AG04449 (cell line): ENCODE measurements at places on chromosomes 7 and 10.

- no peak for DNase-seq
Measured at GRCh38 chr7:964401-965231, 10.1 kb upstream of the ADAP1 start.

- no peak for DNase-seq
Measured at GRCh38 chr10:99520040-99520846, 12.5 kb upstream of the NKX2-3 start.

DNA sequence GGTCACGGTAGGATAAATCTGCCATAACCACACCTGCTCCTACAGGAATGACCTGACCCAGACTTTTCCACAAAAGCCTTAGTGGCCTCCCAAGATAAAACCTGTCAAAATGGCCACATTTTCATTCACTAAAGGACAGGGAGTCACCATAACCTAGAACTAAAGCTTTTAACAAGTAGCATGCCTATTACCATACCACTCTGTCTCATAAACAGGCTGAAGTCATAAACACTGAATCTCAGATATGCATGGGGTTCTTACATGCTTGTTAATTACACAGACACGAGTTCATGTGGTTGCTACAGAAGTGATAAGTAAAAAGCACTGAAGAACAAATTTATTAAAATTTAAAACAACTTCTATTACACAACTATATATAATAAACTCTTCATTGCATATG, 56.0 kb downstream of the HIPK2 start:
- DNase-seq, result no peak

GRCh38 chr7:55533729-55534080, 38.6 kb downstream of the VOPP1 start:
- DNase-seq, result no peak

GRCh38 chr7:75716992-75717626, 21.6 kb downstream of the HIP1 start:
- peak; percentile 66 for DNase-seq

- peak; percentile 100 for DNase-seq
Measured at GRCh38 chr7:18866359-18867036, 250.9 kb downstream of the TWIST1 start.

- DNase-seq, result no peak
Measured at GRCh38 chr10:86918022-86918471, 39.4 kb downstream of the MMRN2 start.

- no peak for DNase-seq
Measured at GRCh38 chr7:100626530-100627237, 14.3 kb downstream of the MOSPD3 start.

DNA sequence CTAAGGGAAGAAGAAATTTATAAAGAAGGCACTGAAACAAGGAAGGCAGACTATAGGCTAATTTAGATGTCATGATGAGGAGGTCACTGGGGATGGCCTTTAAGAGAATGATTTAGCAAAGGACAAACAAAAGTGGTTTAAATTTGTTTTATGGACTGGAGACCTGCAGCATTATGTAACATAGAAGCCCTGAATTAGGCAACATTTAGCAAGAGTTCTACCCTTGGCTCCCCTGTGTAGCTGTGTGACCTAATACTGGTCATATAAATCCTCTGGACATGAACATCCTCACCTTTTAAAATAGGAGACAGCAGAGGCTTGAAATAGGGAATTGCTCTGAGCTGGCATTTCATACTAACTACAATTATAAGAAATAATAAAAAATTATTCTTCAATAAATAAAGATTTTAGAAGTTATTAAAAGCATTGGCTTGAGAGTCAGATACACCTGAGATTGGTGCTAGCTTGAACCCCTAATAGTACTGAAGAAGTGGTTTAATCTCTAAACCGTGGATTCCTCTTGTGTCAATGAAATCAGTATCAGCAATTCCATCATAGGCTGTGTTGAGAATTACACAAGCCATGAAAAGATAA, 48.9 kb downstream of the RNLS start:
- DNase-seq, result no peak
